Mucosa of gallbladder (tissue), 1 donor: ENCODE measurements at places on chromosomes 6 and 20. TPM values are rescaled to one million over a fixed set of nuclear protein-coding genes. Genes with fewer than 3 reads are reported as not detected.

DNA sequence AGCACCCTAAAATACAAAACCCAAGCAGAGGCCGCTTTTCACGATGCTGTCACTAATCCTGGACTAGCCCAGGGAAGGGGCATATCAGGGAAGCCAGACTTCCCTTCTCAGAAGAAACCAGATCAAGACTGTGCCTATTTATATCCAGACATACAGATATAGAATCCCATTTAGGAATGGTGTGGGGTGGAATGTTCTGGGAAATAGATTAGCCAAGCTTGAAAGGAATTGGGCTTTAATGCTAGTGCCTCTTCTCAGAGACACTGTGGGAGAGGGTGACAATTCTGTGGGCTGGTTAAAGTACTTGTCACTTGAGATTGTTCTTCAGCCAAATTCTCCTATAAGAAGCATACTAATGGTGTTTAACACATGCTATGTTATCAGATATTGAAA, 45.5 kb downstream of the SNAP25 start:
- DNase-seq = no peak

DNA sequence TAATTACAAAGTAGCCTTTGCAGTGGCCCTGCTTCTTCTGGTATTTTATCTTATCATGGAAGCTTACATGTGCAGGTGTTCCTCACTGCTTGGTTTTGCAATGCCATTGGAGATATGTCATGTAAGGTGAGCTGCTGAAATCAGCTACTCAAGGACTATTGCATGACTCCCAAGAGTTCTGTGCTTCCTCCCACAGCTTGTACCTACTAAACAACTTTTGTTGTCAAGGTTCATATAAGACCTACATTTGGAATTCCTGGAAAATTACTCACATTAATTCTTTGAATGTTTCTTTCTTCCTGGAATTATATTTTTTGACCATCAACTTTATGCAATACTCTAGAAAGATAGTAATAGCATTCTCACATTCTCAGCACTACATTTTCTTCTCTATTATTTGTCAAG, 427.5 kb upstream of the HSF2 start:
- DNase-seq = no peak

The PYGB gene
- 99.5 TPM for total RNA-seq

DNA sequence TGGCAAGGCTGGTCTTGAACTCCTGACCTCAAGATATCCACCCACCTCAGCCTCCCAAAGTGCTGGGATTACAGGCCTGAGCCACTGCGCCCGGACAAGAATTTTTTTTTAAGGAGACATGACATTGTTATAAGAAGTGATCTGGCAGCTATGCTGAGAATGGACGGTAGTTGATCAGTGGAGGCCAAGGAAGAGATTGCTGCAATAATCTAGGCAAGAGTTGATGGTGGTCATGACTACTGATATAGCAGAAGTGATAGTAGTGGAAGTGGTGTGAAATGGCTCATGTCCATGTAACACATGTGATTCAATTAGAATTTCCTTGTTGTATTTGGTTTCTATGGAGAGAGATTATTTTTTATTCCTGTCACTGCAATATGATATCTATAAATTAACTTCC, 125.3 kb upstream of the CCN2 start:
- DNase-seq = no peak

The PHACTR1 gene
- total RNA-seq = 14.6 TPM

- peak; percentile 77 for DNase-seq
These were observed at the start of gene PERP for GRCh38 chr6:138107078-138107751. TSS of gene PERP (minus strand) at chr6:138107419. CDS start at chr6:138107340, 79 bp downstream.

The NKAIN2 gene
- total RNA-seq = 0.29 TPM

- no peak for DNase-seq
These were observed 46.0 kb downstream of the DACT2 start for GRCh38 chr6:168273441-168274036.
